Activated T-cell treated with anti-CD3 and anti-CD28 coated beads, Interleukin-2, amount 50 U/mL, for 48 hours (primary cell): ENCODE measurements at places on chromosomes 1 and 21.

GRCh38 chr1:218755128-218755527 is 410.0 kb downstream of the TGFB2 start:
- no peak for DNase-seq

DNA sequence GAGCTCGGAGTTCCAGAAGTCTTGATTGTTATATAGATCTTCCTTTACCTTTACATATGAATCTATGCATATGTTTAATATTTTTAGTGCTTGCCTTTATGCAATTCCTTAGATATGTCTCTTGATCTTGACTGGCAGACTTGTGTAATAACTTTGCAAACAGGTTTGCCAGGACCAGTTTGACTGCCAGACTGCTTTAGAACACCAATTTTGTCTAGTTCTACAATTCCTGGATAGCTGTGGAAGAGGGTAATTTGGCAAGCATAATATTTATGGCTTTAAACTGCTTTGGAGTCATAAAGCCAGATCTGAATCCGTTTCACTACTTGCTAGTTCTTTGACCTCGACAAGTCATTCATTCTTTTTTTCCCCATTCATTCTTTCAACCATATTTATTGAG is 250.0 kb downstream of the FAF1 start:
- DNase-seq = no peak

- DNase-seq = no peak
Measured at GRCh38 chr1:200626853-200627534, 6.4 kb upstream of the KIF14 start.

DNA sequence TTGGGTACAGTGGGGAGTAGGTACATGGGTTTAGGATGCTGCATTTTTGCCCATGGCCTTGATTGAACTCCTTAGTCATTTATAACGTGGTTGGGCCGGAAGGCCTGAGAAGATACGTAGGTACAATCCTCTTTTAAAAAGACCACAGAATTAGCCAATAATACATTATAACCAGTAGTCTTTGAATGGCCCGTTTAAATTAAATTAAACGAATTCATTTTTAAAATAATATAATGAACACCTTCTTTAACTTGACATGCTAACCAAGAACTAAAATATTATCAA is 20.1 kb upstream of the ADAR start:
- DNase-seq = no peak

GRCh38 chr21:31198575-31198974 is 145.5 kb downstream of the TIAM1 start:
- DNase-seq = no peak

DNA sequence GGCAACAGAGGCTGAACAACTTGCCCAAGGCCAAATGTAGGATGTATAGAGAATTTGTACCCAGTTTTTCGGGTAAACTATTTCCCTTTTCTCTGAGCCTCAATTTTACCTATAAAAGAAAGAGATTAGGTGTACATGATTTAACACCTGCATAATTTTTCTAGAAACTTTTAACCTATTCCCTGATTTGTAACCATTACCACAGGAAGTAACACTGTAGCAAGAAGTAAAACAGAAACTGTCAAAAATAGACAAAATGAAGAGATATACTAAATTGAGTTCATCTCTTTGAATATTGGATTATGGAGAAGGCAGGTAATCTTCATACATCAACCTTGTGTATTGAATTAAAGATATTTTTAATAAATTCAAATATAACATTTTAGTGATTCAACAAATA is 136.2 kb downstream of the ZC3H11B start:
- no peak for DNase-seq

DNA sequence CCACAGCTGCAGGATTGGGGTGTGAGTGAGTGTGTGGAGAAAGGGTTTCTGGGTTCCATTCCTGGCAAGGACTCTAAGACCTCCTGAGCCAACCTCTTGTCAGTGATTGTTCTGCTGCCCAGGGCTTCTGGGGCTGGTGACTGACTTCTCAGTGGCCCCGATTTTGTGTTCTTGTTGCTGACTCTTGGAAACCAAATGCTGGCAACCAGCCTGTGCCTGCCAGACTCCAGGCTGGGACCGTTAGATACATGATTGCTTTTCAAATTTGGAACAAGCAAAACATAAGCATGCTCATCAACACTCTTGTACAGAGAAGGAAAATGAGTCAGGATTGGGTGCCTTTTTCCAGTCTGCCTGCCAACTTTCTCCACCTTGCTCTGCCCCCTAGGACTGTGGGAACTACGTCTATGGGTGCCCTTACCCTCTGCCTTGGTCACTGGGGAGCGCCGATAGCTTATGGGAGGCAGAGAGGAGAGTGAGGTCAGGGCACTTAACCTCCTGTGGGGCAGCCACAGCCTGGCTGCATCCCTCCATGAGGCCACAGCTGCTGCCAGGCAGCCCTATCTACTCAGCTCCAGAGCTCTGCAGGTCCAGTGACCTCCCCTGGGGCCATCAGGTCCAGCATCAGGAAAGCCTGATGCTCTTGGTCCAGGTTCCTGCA is 39.3 kb upstream of the EPS8L3 start:
- DNase-seq = no peak

- no peak for DNase-seq
Measured at GRCh38 chr1:15177710-15178166, 24.2 kb downstream of the TMEM51 start.

DNA sequence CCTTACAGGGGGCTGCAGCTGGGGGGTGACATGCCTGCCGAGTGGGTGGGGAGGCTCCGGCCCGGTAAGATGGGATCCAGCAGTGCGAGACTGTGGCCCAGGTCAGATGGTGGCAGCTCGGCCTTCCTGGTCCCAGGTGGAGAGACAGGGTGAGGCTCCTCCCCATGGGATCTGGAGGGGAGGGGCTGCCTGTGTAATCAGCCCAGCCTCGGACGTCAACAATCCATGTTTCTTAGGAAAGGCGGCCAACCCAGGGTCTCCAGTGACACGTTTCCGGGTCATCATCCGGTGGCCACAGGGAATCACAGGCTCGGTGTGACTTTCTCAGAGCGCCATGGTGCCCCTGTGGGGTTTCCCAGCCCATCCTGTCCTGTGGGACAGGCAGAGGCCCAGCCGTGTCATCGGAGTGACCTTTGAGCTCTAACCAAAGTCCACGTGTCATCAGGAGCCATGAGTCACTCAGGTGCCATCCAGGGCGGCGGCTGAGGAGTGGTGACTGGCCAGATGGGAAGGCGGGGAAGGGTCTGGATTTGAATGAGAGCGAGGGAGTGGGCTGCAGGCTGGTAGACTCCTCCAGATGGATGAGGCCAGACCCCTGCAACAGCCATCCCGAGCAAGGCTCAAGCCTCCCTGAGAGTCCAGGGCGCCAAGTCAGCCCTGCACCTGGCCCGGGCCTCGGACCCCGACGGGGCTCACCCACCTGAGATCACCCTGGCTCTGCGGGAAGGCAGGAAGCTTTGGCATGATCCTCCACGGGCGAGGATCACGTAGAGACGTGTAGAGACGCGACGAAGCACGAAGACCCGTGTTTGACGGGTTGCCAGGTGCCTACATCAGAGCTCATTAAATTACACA is 6.6 kb upstream of the HES4 start:
- DNase-seq = no peak

DNA sequence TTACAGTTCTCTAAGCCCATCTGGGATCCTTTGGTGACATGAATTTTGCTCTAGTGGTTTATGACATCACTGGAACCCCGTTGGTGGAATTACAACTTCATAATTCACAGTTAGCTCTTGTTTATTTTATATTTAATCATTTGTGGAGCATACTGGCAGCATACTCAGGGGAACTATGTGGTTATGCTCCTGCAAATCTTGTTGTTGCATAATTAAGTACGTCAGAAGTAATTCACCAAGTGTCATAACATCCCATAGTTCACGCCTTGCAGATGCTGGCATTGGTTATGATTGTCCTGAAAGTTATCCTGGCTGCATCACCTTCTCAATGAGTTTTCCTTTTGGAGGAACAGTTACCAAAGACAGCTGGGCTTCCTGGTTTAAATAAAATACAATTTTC is 16.5 kb downstream of the PRRX1 start:
- DNase-seq = no peak

- DNase-seq = peak; percentile 67
Measured at GRCh38 chr1:200409203-200409760, 554 bp downstream of the ZNF281 start.

DNA sequence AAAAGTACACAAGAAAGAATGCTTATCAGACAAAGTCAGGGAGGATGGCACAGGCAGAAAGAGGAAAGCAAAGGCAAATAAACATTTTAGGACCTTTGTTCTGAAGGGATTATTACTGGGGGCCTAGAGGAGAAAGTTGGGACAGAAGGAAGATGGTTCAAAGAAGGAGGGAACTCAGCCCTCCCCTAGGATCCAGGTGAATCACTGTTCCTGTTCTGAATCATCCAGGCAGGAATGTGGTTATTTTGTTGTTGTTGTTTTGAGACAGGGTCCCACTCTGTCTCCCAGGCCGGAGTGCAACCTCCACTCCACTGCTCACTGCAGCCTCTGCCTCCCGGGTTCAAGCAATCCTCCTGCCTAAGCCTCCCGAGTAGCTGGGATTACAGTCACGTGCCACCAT is 38.5 kb upstream of the PSEN2 start:
- no peak for DNase-seq

DNA sequence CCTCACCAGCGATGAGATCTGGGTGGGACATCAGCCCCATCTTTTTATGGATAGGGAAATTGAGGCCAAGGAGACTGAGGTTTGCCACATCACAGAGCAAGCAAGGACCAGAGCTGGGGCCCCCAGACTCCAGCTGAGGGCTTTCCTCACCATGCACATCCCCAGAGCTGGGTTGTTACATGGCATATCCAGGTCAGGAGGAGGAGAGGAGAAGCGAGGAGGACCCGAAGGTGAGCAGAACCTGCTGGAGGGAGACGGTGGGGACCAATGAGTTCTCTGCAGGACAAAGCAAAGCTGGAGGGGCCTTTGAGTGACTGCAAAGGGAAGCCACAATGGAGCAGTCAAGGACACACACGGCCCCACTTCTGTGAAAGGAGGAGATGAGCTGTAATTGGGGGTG is 255.5 kb upstream of the CSF3R start:
- DNase-seq = no peak

- DNase-seq = no peak
Measured at GRCh38 chr1:8281843-8282509, 35.9 kb upstream of the SLC45A1 start.

DNA sequence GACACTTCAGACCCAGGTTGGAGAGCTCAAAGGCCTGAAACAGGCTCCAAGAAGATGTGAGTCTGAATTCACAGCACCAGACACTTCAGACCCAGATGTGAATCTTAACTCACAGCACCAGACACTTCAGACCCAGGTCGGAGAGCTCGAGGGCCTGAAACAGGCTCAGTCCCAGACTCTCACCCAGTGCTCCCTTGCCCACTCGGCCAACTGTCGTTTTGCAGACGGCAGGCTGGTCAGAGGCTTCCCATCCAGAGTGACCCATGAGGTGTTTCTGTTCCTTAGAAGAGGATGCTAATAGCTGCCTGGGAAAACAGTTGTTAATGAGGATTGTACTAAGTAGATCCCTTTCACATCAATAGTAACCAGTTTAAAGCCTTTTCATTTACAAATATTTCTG is 88.4 kb downstream of the ADARB1 start:
- no peak for DNase-seq

- DNase-seq = no peak
Measured at GRCh38 chr1:38640371-38640770, 219.2 kb downstream of the RRAGC start.

DNA sequence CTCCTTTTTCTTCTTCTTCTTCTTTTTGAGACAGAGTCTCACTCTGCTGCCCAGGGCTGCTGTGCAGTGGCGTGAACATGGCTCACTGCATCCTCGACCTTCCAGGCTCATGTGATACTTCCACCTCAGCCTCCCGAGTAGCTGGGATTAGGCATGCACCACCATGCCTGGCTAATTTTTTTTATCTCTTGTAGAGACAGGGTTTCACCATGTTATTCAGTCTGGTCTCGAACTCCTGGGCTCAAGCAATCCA is 13.0 kb upstream of the PADI1 start:
- no peak for DNase-seq

DNA sequence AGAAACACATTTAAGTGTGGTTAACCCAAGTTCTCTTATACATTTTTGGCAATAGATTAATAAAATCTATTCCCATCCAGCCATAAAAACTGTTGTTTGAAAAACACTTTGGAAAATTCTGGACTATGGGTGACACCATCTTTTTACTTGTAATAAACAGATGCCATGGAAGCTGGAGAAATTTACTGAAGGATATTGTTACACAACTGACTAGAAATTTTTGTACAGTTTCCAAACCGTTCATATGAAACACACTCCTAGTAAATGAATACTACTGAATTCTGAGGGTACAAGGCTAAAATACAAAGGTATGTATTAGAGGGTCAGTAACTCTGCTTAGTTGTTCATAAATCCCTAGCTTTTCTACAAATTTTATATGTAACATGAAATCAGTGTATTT is 48.7 kb downstream of the TRIM33 start:
- no peak for DNase-seq

- DNase-seq = no peak
Measured at GRCh38 chr1:89763649-89763986, 57.2 kb upstream of the LRRC8D start.

DNA sequence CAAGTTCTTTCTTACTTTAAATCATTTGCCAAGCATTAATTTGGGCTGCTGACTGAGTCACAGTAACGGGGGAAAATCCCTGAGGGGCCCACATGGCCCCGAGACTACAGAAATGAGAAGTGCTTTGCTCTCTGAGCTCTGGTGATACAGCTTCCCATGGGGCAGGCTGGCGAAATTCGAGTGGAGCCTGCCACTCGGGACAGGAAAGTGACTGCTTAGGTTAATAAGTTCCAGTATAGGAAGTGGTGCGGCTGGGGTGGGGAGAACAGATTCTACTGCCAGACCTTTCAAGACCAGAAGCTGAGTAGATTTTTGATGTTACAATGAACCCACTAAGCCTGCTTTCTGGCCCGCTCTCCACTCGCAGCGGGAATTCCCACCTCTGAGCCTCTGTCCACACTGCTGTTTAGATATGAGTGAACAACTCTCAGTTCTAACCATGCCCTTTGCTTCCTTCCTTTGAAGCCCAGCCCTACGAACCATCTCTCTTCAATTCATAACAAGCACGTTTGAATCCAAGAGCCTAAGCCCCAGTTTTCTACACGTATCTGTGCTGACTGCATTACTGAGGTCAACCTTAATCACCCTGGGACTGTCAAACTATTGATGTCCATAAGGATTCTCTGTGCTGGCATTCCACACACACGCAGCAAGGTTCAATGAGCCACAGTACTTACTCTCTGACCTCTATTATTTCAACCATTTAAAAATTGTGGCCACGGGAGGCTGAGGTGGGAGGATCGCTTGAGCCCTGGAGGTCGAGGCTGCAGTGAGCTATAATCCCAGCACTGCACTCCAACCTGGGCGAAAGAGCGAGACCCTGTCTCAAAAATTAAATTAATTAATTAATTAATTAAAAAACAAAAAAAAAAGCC is 9.6 kb downstream of the ZBTB17 start:
- DNase-seq = peak; percentile 92
